ENCODE measurements at places on chromosomes 12 and 14. TPM values are rescaled to one million over a fixed set of nuclear protein-coding genes. Genes with fewer than 3 reads are reported as not detected.

KRT85 gene
- 0.44 TPM for polyA plus RNA-seq

TIMELESS gene
- polyA plus RNA-seq, result 9.9 TPM

IPO8 gene
- polyA plus RNA-seq, result 35.2 TPM

SLC5A8 gene
- polyA plus RNA-seq, result 0.06 TPM

ANKRD33 gene
- not detected for polyA plus RNA-seq

IKZF4 gene
- polyA plus RNA-seq, result 8.3 TPM

LMO3 gene
- 3.3 TPM for polyA plus RNA-seq

CAPZA3 gene
- polyA plus RNA-seq, result not detected

ADAM20 gene
- 0.18 TPM for polyA plus RNA-seq

AQP2 gene
- 0.10 TPM for polyA plus RNA-seq

RFLNA gene
- polyA plus RNA-seq, result 4.3 TPM

SLC41A2 gene
- polyA plus RNA-seq, result 2.9 TPM

GPRC5A gene
- not detected for polyA plus RNA-seq

HCAR1 gene
- 0.13 TPM for polyA plus RNA-seq

MFAP5 gene
- polyA plus RNA-seq, result 147 TPM

KIAA0586 gene
- 19.7 TPM for polyA plus RNA-seq

OR6C2 gene
- not detected for polyA plus RNA-seq

TAS2R19 gene
- 0.54 TPM for polyA plus RNA-seq

CPNE6 gene
- polyA plus RNA-seq, result not detected

CD163L1 gene
- 12.0 TPM for polyA plus RNA-seq

OAS1 gene
- polyA plus RNA-seq, result 3.5 TPM

RNF212B gene
- polyA plus RNA-seq, result 0.63 TPM

Data from muscle of arm (tissue), 14 donors.